Upper lobe of right lung (tissue), 1 donor: ENCODE measurements at places on chromosomes 3 and 15. TPM values are rescaled to one million over a fixed set of nuclear protein-coding genes. Genes with fewer than 3 reads are reported as not detected.

The CIAO2A gene
- 54.9 TPM for total RNA-seq

DNA sequence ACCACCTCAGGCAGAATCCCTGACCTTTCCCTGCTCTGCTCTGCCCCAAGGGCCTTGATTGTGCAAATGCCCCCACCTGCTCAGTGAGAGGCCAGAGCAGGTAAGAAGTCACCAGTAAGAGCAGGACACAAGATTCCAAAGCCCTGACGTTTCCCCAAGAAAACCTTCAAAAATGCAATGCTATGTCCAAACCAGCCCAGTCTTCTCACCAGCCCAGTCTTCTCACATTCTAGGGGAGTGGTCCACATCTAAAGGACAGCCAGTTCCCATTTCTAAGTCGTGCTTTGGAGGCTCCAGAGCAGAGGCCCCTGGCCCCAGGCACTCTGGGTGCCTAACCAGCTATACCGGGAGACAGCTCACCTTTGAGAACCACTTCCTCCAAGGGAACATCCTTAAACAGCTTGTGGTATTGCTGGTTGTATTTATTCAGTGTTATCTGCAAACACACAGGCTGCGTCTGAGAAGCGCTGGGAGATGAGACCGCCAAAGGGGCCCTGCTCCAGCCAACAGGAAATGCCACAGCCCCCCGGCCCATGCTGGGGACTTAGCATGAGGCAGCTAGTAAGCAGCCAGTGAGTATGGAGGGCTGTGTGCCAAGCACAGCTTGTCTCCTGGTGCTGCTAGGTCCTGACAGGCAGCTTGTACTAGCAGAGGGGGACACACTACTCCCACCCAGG lies 29.3 kb downstream of the GRAMD2A start:
- DNase-seq, result peak; percentile 58

- DNase-seq, result no peak
These were observed 68.8 kb upstream of the ABHD2 start for GRCh38 chr15:89019436-89019835.

The IGDCC3 gene
- total RNA-seq, result not detected

The BFSP2 gene
- total RNA-seq, result not detected

DNA sequence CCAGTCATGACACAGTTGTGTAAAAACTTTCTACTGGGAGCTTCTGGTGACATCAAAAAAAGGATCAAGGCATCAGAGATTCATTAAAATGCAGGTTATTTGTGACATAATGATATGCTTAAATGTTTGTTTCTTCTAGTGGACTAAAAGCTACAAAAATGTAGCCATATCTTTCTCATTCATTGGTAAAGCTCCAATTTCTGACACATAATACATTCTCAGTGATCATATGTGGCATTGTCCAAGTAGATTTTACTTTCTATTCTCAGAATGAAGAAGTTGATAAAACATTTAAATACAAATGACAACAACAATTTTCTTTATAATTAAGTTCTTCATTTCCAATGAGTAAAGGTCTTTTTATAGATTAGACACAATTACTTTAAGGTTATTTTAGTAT lies 71.0 kb upstream of the ARHGEF26 start:
- no peak for DNase-seq

The TMCO5A gene
- total RNA-seq, result not detected

DNA sequence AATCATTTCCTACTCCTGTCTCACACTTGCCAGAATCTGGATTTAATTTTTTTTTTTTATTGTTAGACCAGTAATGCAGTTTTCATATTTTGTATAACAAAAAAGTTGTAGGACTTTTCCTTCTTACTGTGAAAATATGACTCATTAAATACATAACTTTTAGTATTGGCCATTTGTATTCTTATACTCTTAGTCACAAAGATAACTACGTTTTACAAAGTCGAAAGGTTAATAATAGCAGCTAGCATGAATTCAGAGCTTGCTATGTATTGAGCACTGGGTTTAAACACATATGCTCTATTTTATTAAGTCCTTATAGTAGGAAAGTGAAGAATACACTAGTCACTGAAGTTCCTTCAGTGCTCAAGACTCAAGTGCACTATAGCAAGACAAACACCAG lies 43.1 kb downstream of the LRRN1 start:
- DNase-seq, result no peak

GRCh38 chr3:171377859-171378258 lies 82.3 kb downstream of the TNIK start:
- DNase-seq, result no peak

- no peak for DNase-seq
These were observed 294.5 kb upstream of the CDIN1 start for GRCh38 chr15:36284911-36285310.

DNA sequence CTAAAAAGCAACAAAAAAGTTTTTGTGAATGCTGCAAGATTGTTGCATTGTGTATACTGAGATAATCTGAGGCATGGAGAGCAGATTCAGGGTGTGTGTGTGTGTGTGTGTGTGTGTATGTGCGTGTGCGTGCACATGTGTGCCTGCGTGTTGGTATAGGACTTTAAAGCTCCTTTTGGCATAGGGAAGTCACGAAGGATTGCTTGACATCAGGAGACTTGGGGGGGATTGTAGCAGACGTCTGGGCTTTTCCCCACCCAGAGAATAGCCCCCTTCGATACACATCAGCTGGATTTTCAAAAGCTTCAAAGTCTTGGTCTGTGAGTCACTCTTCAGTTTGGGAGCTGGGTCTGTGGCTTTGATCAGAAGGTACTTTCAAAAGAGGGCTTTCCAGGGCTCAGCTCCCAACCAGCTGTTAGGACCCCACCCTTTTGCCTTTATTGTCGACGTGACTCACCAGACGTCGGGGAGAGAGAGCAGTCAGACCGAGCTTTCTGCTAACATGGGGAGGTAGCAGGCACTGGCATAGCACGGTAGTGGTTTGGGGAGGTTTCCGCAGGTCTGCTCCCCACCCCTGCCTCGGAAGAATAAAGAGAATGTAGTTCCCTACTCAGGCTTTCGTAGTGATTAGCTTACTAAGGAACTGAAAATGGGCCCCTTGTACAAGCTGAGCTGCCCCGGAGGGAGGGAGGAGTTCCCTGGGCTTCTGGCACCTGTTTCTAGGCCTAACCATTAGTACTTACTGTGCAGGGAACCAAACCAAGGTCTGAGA lies 4.7 kb downstream of the BHLHE40 start:
- DNase-seq, result no peak

DNA sequence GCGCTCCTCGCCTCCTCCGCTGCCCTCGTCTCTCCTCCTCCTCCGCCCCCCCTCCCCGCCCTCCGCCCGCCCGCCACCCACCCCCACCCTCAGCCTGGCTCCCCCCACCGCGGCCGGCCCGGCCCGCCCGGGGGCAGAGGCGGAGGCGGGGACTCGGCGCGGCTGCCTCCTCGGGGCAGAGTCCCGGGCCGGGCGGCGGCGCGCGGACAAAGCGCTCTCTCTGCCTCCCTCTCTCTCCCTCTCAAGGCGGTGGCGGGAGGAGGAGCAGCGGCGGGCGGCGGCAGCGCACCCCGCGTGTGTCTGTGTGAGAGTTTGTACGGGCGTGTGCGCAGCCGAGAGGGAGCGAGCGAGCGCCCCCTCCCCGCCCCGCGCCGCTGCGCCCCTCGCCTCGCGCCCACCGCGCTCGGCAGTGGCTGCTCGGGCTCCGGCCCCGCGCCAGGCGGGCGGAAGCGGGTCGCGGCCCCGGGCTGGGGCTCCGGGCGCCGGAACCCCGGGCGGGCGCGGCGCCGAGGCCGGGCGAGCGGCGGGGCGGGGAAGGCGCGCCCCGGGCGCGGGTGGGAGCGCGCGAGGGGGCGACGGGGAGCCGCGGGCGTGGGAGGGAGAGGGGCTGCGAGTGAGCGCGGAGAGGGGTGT lies at the start of gene IGF2BP2:
Gene IGF2BP2 (minus strand): TSS at position 37 of the 633 bp plus-strand sequence. CDS start 82 bp downstream, outside the sequence.
- DNase-seq, result peak; percentile 86

- no peak for DNase-seq
These were observed 36.7 kb upstream of the NDUFB4 start for GRCh38 chr3:120559242-120560061.

DNA sequence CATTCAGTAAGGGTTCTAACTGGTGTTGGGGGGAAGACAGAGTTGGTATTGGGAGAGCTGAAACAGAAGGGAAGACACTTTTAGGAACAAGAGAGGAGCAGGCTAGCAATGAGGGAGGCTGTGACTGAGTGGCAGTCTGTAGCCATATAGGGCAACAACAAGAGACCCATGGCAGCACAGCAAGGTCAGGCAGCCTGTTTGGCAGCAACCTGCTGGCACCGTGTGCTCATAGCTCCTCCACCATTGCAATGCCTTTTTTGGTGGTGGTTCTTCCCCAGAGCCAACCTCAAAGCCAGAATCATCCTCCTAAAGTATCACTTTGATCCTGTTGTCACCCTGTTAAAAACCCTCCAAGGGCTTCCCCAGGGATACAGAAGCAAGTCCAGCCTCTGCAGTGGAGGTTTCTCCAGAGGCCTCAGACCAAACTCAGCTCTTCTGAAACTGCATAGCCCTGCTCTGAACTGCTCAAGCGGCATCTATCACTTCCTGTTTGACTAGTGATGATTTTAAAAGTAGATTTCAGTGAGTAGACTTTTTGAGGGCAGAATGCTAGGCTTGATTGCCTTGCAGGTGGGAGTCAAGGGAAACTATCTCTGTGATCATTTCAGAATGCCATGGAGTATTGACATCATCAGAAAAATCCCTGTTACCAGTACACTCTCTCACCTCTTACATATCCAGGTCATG lies 176.9 kb downstream of the STAC start:
- DNase-seq, result no peak

DNA sequence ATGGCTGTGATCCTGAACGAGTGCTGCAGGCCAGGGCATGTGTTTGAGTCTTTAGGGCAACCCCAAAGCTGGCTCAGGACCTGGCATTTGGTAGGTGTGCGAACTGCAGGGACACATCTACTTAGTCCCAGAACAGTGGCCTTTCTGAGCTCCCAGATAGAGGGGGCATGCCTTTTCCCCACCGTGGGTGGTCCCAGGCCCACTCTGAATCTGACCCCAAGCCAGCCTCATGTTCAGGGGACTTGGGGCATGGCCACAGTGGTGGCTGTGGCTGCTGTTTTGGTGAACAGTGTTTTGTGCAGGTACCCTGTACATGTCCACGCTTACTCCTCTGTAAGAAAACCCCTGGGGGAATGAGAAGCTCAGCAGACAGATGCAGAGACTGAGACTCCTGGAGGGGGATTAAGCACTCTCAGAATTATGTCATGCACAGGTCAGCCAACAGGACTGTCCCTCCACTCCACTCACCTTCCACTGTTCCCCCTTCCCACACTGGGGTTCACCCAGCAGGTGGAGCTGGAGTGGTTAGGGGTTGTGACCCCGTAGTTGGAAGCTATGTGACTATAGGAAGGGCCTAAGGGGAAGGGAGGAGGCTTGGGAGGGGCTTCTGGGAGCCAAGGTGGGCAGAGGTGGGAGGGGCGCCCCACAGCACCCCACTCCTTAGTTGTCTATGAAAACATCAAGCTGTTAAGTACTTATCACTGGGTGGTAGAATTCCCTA lies 16.4 kb downstream of the ESYT3 start:
- peak; percentile 33 for DNase-seq

GRCh38 chr3:17266846-17267245 lies 382.1 kb downstream of the PLCL2 start:
- DNase-seq, result no peak

GRCh38 chr3:10552631-10552943 lies 47.2 kb upstream of the ATP2B2 start:
- peak; percentile 18 for DNase-seq

GRCh38 chr3:111773484-111773883 lies 85.6 kb upstream of the PHLDB2 start:
- DNase-seq, result no peak

The LYZL4 gene
- total RNA-seq, result not detected

The FANCD2OS gene
- not detected for total RNA-seq

- DNase-seq, result no peak
These were observed 45.4 kb downstream of the PRICKLE2 start for GRCh38 chr3:64179860-64180259.

The CCR8 gene
- total RNA-seq, result not detected

DNA sequence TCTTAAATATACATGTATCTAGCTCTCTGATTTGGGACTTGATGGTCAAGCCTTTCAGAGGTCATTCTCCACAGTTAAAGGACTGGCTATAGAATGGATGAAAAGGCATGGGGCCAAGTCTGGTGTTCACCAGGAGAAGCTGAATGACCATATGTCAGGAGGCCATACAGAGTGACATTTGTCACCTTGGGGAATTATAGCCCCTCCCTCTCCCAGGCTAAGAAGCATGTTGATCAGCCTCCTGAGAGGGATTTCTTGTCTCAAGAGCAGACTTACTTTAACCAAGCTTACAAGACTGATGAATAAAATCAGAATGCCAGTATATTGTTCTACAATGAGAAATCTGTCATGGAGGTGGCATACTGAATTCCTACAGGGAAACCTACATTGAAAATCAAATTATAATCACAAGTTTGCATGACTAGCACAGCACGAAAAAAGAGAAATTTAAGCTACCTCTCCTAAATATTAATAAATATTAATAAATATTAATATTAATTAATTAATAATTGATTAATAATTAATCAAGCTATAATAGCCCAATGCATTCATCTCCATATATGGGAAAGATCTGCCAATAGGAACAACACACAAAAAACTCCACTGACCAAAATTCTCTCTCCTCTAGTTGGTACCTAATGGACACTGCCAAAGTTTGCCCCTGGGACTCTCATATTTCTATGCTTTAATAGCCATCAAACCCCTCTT lies 47.3 kb downstream of the ATP8B4 start:
- no peak for DNase-seq

DNA sequence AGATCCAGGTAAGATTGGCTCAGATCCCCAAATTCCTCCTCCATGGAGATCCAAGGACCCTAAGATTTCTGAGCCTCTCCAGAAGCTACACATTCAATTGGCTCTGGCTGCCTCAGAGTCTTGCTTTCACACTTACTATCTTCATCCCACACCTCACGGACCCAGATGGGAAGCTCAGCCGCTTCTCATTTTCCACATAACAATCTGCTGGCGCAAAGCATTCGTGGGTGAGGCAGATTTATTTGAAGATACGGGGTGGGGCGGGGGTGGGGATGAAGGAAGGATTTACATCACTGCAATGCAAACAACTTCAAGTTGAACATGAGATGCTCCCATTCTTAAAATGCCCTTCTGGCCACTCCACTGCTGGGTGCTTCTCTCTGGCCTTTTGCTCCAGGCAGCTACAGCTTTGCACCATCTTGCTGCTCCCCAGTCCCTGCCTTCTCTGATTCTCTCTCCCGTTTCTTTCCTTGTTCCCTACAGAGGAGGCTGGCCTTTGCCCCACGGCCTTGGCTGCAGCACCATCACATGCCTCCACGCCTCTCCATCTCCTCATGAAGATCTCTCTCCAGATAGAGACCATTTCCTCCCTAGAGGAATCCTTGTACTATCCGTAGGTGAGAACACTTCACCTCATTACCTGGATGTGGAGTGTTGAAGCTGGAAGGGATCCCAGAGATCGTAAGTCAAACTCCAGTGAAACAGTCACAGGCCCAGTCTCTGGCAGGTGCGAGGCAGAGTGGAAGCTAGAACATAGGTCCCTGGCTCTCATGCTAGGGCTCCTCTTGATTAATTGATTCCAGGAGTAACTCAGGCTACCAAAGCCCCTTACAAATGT lies 175.9 kb downstream of the RPLP1 start:
- no peak for DNase-seq

The SPSB4 gene
- total RNA-seq, result 1.2 TPM

- no peak for DNase-seq
These were observed 1080.1 kb upstream of the ALCAM start for GRCh38 chr3:104286645-104287044.
